ENCODE measurements at places on chromosomes 6 and 20.

- no peak for DNase-seq
These were observed 3.6 kb downstream of the ZKSCAN3 start for GRCh38 chr6:28353356-28353755.

- DNase-seq, result no peak
These were observed 36.9 kb downstream of the ASXL1 start for GRCh38 chr20:32395066-32395465.

- DNase-seq, result no peak
These were observed 15.7 kb upstream of the TGM2 start for GRCh38 chr20:38180781-38181180.

GRCh38 chr6:40983752-40984151, 55.3 kb downstream of the UNC5CL start:
- no peak for DNase-seq

DNA sequence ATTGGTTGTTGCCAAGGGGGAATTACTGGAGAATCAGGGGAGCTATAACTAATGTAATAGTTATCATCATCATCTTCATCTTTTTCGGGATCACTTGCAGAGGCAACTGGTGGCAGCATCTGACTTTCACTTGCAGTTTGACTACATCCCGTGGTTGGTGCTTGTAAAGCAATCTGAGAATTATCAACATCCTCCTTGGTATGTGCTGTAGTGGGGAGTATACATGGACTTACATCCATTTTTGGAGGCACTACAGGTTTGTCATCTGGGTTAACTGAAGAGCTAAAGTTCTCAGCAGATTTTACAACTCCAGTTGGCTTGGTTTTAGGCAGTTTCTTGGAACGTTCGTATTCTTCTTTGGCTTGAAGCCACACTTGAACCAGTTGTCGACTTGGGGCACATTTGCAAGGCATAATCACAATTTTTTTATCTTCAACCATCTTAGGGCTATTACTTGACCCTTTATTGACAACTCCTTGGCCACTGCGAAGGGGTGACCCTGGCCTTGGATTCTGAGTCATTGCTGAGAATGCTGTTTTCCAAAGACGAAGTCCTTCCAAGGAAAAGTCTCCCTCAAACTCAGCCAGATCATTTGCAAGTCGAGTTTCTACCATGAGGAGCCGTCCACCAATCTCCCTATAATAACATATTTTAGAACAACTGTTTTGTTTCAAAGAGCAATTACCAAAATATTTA, 115.5 kb downstream of the REV3L start:
- no peak for DNase-seq

GRCh38 chr6:26064619-26065257, 22.5 kb upstream of the HFE start:
- DNase-seq, result no peak

DNA sequence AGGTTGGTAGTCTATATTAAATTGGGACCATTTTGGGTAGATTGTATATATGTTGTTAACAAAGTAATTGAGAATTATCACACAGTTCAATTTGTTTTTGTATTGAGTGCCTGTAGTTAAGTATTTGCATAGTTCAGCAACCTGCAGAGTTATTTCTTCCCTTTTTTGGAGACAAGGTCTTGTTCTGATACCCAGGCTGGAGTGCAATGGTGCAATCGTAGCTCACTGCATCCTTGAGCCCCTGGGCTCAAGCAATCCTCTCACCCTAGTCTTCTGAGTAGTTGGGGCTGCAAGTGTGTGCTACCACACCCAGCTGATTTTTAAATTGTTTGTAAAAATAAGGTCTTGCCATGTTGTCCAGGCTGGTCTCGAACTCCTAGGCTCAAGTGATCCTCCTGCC, 250.5 kb downstream of the UTRN start:
- DNase-seq, result no peak

- no peak for DNase-seq
These were observed 52.5 kb upstream of the COL21A1 start for GRCh38 chr6:56299916-56300315.

DNA sequence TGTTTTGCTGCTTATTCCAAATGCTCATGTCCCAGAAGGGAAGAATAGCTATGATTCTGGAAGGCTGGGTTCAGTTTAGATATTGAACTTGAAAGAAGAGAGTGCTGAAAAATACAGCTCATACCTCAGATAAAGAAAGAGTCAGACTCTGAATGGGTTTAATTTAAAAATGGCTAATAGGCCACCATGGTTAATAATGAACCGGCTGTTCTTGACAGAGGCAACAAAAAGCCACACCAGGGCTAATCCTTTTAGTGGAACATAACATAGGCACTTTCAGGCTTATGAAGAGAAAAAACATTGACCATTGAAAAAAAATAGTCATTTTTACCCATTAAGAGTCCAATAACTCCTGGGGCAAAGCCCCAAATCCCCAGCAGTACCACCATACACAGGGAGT, 59.4 kb downstream of the TNFRSF21 start:
- no peak for DNase-seq

DNA sequence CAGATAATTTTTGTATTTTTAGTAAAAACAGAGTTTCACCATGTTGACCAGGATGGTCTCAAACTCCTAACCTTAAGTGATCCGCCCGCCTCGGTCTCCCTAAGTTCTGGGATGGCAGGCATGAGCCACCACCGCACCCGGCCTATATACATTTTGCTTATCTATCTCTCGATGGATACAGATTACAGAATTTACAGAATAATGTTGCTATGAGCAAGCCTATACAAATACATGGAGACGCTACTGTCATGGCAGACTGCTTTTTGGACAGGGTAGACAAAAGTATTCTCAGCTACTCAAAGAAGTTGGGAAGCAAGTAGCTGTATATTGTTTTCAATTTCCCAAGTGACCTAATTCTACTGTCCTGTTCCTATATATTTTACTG, 1.6 kb downstream of the HSPA1L start:
- no peak for DNase-seq

GRCh38 chr6:140101818-140102217, 727.4 kb upstream of the CITED2 start:
- no peak for DNase-seq

- no peak for DNase-seq
These were observed 17.9 kb upstream of the CST3 start for GRCh38 chr20:23655491-23656211.

- DNase-seq, result no peak
These were observed 7.9 kb upstream of the SOD2 start for GRCh38 chr6:159700970-159701369.

GRCh38 chr20:57987659-57988058, 240.8 kb downstream of the ANKRD60 start:
- DNase-seq, result no peak

- DNase-seq, result no peak
These were observed 47.6 kb downstream of the BACH2 start for GRCh38 chr6:90249034-90249433.

- no peak for DNase-seq
These were observed 169.0 kb upstream of the PRDM1 start for GRCh38 chr6:105917038-105917695.

DNA sequence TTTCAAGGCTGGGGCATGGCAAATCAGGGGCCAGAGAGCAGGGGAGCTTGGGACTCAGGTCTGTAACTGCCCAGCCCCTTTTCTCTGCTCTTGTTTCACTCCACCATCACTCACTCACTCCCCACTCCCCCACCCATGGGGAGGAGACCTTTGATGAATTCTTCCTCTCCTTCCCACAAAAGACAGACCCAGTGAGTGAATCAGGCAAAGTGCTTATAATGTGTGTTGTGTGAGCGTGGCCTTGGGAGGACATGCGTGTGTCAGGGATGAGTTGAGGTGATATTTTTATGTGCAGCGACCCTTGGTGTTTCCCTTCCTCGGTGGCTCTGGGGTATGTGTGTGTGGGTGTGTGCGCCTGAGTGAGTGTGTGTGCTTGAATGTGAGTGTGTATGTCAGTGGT, 1.0 kb upstream of the CUL9 start:
- no peak for DNase-seq

DNA sequence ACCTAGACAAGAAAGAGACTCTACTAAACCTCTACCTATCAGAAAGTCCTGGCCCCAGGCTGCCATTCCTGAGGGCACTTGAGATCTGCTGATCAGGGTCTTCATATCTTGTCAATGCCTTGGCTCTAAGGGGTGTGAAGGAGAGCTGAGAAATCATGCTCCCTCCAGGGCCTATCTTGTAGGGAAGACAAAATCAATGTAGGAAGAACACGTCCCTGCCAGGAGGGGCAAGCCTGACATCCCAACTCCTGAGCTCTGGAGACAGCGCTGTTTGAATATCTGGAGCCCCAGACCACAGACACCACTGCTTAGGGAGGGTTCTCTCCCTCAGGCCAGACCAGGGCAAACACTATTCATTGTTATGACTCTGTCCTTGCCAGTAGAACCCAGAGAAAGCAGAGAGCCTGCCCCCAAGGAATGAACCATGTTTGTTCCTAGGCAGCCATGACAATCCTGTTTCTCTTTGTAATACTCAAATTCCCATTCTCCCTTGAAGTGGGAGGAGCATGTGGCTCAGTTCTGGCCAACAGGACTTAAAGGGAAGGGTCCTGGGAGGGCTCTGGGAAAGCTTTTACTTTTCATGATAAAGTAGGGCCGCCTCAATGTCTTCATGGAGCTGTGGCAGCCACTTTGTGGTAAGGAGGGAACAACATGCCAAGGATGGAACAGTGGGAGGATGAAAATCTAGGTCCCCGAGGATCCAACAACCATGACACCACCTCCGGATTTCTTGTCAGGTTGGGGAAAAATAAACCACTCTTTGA, 1.8 kb upstream of the FASTKD5 start:
- DNase-seq, result no peak

DNA sequence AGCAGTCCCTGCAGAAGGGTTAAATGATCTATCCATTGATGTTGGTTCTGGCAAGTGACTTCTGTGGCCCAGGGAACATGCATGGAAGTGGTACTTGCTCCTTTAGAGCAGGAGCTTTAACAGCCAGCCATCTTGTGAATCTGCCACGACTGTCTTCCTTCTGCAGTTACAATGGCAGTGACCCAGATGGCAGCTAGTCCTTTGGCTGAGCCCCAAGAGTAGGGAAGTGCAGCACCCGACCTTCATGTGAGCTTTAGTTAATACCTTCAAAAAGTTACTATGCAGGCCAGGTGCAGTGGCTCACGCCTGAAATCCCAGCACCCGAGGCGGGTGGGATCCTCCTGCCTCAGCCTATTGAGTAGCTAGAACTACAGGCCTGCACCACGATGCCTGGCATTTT, 66.4 kb downstream of the POPDC3 start:
- no peak for DNase-seq

DNA sequence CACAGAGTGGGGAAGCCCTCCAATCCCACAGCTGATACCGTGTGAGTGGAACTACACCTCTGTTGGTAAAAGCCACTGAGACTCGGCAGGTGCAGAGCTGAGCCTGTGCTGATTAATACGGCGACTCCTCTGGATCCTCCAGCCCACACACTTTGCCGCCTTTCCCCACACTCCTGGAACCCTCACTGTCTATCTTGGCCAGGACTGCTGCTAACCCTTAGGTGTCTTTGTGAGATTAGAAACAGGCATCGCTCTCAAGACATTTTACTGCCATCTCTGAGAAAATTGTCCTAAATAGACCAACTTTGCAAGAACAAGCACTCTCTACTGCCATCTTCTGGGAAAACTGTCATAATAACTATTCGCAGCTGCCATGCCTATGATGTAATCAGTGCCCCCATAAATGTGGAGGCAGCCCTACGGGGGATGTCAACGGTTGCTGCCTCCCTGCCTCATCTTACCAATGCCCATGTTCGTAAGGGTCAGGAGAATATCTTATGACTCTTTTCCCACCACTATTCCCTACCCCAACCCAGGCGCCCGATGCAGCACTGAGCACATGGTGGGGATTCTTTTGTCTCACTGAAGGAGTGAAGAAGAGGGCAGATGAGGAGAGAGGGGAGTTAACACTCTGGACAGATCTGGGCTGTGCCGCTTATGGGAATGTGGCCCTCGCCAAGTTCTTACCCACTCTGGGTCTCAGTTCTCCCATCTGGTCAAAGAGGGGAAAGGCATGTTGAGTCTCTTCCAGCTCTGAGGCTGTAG, 26.1 kb upstream of the KCNB1 start:
- DNase-seq, result no peak

DNA sequence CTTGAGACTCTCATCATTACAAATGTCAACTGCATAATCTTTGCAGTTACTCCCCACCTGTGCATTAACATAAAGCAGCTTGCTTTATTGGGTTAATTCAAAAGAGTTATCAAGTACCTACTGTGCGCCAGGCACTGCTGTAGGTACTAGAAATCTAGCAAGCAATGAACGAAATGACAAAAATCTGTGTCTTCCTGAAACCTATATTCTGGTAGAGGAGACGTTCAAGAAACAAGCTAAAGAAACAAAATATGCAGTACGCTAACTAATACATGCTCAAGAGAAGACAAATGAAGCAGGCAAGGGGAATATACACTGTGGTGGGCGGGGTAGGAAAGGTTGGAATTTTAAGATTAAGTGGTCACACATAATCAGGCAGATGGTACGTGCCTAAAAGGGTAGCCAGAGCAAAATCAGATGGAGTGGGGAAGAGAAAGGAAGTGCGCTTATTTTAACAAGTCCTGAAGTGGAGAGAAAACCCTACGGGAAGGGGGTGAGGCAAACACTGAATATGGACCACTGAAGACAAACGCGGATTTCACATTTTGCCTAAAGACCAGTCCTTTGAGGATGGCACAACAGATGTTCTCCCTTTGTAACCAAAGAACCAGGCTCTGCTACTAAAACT, 1.2 kb downstream of the ELOVL2 start:
- no peak for DNase-seq

- no peak for DNase-seq
These were observed 503.2 kb upstream of the ID4 start for GRCh38 chr6:19333936-19334335.

- DNase-seq, result no peak
These were observed 9.8 kb downstream of the C6orf52 start for GRCh38 chr6:10684618-10685017.

- no peak for DNase-seq
These were observed 48.8 kb downstream of the NOX3 start for GRCh38 chr6:155406801-155407200.

- DNase-seq, result no peak
These were observed 206.1 kb downstream of the TTLL2 start for GRCh38 chr6:167530951-167531350.

DNA sequence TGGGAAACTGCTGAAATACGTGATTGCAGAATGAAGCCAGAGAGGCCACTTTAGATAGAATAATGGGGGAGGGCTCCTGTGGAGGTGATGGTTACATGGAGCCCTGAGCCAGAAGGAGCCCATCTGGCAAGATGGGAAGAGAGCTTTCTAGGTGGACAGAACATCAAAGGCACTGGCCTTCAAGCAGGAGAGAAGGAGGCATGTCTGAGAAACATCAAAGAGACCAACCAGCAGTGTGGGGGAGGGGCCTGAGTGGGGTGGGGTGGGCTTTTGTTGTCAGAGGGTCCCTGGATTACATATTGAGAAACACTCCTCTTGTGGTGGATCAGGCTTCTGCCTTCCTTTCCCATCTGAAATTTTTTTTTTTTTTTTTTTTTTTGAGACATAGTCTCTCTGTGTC, 1.9 kb upstream of the KCNG1 start:
- no peak for DNase-seq

DNA sequence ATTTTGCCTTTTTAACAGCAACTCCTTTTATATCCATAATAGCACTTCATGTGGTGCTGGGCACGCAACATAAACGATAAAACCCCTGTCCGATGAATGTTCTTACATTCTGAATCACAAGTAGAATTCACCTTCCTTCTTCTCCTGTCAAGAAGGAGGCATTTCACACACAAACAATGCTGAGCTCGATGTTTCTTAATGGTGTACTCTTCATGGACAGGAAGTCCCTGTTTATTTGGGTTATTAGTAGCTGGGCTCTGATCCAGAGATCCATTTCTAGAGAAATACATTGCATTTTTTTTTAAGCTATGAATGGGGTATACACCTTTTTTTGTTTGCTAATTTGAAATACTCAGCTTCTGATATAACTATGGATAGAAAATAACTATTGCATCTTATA, 82.4 kb downstream of the PPP1R3G start:
- DNase-seq, result no peak

GRCh38 chr6:5746053-5746758, 260.5 kb downstream of the NRN1 start:
- DNase-seq, result no peak

Data from stimulated activated CD8-positive, alpha-beta memory T cell treated with anti-CD3 and anti-CD28 coated beads, Interleukin-15, amount 100 ng/mL, for 24 hours (primary cell).